ENCODE measurements at places on chromosomes 4 and X. TPM values are rescaled to one million over a fixed set of nuclear protein-coding genes. Genes with fewer than 3 reads are reported as not detected.

- DNase-seq, result no peak
Observed at GRCh38 chr4:48683784-48684666, 96.1 kb downstream of the FRYL start.

DNA sequence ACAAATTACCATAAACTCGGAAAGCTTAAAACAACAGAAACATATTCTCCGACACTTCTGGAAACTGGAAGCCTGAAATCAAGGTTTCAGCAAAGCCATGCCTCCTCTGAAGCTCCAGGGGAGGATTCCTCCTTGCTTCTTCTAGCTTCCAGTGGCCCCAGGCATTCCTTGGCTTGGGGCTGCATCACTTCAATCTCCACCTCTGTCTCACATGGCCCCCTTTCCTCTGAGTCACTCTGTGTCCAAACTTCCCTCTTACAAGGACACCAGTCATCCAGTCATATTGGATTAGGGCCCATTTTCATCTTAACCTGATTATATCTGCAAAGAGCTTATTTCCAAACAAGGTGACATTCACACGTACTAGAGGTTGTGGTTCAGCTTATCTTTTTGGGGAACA lies 17.3 kb downstream of the PARM1 start:
- DNase-seq, result no peak

DNA sequence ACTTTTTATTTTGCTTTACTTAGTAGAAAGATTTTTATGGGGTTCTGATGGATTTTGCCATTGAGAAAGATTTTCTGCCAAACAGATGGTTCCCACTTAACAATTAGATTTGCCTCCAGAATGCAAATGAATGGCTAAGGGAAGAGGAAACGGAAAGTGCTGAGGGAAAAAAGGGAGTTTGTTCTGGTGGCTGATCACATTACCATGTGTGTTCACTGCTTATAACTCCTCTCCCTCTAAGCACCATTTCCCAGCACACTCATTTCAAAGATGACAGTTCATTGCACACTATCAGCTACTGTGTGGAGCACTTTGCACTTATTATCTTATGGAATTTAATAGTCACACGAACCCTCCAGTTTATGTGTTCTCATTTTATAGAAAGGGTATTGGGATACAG lies 68.0 kb upstream of the GRID2 start:
- no peak for DNase-seq

GRCh38 chrX:24148535-24149350 lies 786 bp upstream of the ZFX start:
- no peak for DNase-seq

DNA sequence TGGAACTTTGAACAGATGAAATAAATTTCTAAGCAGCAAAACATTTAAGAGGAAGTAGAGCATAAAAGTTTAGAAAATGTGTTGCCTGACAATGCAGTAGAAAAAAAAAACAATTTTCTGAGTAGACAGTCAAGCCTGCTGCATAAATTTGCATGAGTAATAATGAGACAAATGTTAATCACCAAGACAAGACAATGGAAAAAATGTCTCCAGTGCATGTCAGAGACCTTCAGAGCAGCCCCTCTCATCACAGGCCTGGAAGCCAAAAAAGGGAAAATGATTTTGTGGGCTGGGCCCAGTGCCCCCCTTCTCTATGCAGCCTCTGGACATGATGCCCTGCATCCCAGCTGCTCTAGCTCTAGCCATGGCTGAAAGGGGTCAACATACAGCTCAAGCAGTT lies 204.6 kb downstream of the COX18 start:
- no peak for DNase-seq

DNA sequence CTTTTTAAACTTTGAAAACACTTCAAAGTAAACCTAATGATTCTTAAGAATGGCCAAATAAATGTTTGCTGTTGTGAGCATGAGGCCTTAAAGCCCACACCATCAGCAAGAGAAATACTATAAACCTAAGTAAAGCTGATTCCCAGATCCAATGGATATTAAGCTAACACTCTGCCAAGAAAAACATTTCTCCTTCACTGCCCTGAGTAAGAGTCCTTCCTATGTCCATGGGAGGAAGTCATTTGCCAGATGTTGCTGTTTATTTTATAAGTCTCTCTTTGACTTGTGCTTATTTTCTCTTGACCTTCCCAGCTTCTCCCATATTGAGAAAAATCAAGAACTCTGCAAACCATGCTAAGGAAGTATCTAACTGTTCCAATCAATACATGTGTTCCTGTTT lies 154.3 kb upstream of the EDNRA start:
- no peak for DNase-seq

Gene RAB40A
- 0.09 TPM for total RNA-seq

DNA sequence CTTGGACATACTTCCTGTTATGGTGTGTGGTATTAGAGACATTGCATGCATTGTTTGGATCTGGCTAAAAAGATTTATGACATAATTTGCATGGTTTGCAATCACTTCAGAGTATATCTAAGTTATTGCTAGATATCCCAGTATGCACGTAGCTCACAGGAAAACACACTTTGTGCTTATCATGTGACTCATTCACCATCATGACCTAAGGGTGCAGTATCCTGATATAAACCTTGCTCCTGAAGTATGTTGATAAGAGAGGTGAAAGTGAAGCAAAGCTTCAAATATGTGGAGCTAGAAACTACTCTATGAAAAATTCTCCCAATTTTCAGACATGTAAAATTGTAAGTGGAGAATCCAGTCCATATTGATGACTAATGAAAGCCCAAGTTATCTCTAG lies 46.9 kb upstream of the GRXCR1 start:
- no peak for DNase-seq

DNA sequence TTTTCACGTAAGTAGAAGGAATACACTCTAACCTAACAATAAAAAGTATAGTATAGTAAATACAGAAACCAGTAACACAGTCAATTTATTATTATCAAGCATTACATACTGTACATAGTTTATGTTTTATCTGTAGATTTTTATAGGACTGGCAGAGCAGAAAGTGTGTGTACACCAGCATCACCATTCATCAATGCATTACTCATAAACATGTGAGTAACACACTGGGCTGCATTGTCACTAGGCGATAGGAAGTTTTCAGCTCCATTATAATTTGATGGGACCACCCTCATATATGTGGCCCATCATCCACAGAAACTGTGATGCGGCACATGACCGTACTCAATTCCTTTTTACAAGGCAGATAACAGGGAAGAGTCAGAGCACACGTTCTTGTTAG lies 137.8 kb upstream of the RBPJ start:
- DNase-seq, result no peak

- DNase-seq, result no peak
Observed at GRCh38 chrX:106302304-106302703, 134.2 kb downstream of the PWWP3B start.

Gene TACR3
- total RNA-seq, result 3.0 TPM

GRCh38 chr4:103853627-103854026 lies 133.8 kb upstream of the TACR3 start:
- DNase-seq, result no peak

GRCh38 chr4:76968937-76969336 lies 19.4 kb downstream of the SEPTIN11 start:
- DNase-seq, result no peak

GRCh38 chrX:68440940-68441339 lies 7.6 kb upstream of the OPHN1 start:
- no peak for DNase-seq

- no peak for DNase-seq
Observed at GRCh38 chr4:102388611-102389010, 43.3 kb upstream of the SLC39A8 start.

- DNase-seq, result no peak
Observed at GRCh38 chr4:92066485-92066884, 237.3 kb upstream of the GRID2 start.

Gene VCX3B
- total RNA-seq, result not detected

DNA sequence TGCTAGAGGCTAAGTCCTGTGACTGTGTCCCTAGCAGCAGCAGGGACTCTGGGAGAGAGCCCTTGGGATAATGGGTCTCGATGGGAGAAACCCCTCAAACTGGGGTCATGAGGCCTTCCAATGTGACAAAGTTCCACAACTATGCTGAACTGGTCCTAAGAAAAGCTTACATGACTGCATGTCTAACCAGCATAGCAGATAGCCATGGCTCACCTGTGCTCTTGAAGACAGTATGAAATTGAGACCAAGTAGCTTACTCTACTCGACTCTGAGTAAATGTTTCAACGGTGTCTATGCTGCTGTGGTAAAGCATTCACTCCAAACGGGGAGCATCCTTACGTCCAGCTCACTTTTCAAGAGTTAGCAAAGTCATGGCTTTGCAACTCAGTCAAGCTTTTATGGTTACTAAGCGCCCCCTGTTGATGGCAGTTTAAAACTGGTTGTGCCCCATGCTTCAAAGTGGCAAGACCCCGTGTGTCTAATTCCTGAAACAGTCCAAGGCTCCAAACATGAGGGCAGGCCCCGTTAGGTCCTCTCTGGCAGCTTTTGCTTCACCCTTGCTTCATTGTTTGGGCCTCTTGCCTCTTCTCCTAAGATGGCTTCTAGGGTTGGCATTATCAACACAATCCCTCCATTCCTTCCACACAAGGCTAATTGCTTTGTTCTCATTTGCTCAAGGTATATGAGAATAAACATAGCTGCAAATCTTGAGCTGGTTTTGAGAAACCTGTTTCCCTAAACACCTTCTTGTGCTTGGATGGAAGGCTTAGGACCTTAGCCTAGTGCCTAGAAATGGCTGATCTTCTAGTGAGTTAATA lies 46.6 kb downstream of the CCNG2 start:
- peak; percentile 59 for DNase-seq

Gene TEX13B
- total RNA-seq, result not detected
